ENCODE measurements at places on chromosomes 6 and 20.

GRCh38 chr6:40727271-40727670 lies 140.1 kb upstream of the LRFN2 start:
- no peak for DNase-seq

DNA sequence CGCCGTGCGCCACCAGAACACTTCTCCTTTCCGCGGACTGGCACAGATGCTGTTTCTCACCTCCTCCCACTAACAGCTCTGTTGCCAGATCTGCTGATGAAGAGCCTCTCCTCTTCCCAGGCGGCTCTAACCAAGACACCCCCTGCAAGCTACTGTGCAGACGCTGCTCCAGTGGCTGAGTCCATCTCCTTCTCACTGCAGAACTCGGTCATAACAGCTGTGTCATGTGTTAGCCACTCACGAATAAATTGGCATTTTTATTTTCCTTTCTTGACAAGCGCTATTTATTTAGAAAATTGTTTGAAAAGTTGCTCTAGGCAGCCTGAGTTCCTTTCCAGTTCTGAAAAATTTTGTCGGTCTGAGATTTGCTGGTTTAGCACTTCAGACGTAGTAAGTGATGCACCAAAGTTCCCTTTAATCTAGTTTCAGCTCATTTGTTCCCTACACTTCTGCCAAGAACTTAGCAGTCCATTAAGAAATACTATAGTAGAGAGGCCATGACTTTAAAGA lies 12.8 kb upstream of the PLEKHG1 start:
- DNase-seq, result no peak

DNA sequence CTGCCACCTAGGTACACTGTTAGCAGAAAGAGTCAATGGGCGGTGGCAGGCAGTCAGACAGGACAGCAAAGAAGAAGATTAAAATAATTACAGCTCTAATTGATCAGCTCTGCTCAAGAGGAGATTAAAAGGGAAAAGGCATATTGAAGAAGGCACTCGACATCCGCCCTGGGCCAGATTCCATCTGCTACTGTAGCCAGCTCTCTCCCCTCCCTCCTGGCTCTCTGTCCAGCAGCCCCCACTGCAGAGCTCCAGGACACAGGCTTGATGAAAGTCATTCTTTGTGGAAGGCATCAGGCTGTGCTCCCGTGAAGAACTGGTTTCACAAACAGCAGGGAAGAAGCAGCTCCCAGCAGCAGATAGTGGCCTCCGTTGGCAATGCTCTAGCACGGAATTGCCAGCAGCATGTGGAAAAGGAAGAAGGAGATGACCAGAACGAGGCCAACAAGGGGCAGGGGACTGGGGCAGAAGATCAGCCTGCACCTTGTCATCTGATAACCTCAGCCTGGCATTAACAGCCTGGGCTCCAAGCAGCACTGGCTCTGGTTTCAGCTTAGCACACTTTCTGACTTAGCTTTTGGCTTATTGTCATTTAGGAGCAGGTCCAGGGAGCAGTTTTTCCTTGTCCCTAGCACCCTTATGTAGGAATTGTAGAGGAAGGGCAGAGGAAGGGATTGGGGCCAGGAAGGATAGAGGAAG lies 465.9 kb downstream of the KIF16B start:
- DNase-seq, result no peak

DNA sequence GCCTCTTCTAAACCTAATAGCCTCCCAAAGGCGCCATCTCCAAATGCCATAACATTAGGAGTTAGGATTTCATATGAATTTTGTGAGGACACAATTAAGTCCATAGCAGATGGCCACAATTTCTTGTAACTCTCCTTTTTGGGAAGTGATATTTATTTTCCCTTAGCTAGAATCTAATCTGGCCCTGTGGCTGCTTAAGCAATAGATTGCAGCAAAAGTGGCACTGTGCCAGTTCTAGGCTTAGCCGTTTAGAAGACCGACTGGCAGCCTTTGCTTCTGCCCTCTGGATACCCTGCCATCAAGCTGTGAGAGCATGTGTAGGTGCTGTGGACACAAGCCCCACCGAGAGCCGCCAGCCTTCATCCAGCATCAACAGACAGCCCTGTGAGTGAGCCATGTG lies 15.9 kb upstream of the ADGB start:
- DNase-seq, result no peak

DNA sequence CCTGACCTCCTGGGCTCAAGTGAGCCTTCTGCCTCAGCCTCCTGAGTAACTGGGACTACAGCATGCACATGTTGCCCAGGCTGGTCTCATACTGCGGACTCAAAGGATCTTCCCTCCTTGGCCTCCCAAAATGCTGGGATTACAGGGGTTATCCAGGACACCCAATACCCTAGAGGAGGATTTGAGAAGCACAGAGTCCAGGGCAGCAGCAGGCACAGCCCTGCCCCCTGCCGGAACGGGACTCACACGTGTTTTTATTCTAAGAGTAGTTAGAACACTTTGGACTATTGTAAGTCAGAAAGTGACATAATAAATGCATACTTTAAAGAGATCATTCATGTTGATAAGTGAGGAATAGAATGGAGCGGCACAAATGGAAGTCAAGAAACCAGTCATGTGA lies 80.2 kb downstream of the C6orf118 start:
- no peak for DNase-seq

- peak; percentile 20 for DNase-seq
Observed at GRCh38 chr6:33633462-33634158, 12.5 kb downstream of the ITPR3 start.

- no peak for DNase-seq
Observed at GRCh38 chr6:57134954-57135353, 37.2 kb upstream of the BAG2 start.

GRCh38 chr6:166621114-166621540 lies 5.9 kb downstream of the RPS6KA2 start:
- DNase-seq, result no peak

GRCh38 chr20:45157962-45158361 lies 16.7 kb upstream of the PI3 start:
- no peak for DNase-seq

DNA sequence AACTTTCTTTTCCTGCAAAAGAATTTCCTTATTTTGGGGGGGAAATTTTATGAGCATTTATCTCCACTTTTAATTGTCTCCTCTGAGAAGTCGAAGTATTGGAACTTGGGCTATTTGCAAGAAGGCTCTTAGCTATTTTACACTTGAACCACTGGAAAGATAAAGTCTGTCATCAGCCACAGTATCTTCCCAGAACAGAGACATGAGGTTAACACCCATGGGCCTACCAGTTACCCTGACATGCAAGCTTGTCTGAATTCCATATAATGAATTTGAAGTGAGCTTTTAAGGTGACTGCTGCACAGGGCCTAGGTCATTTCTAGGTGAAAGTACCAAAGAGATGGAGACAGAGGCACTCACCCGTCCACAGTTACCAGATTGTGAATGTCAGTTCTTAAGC lies 193.1 kb downstream of the SIM1 start:
- no peak for DNase-seq

DNA sequence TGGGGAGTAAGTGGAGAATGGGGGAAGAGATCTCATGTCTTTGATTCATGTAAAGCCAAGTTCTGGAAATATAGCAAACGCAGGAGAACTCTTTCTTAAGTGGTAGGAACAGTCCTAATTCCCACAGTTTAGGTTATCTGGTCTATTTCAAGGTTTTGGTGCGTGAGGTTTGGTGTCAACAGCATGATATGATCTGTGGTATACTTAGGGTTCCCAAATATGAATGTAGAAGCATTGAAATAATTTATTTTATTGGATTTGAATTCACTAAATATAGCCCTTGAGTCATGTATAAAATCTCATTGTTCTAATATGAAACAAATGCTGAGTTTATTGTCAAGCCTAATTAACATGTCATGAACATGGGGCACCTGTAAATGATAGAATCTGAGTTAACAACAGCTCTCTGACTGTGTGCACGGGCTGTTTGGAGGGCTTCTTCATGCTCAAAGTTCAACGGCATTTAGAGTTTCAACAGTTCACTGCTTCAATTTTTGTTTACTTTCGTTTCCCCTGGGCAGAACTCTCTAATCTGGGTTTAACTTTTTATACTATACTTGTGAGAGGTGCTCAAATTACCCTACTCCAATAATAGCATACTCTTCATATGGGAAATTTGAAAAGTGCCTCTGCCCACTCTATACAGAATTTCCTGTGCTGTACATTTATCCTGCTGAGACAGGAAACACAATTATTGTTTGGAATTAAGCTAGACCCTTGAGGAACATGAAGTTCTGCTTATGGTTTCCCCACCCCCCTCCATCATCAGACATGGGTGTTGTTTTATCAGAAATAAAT lies 236.3 kb upstream of the ZNF217 start:
- DNase-seq, result no peak

GRCh38 chr20:25859649-25860530 lies 163.2 kb upstream of the ZNF337 start:
- peak; percentile 74 for DNase-seq

DNA sequence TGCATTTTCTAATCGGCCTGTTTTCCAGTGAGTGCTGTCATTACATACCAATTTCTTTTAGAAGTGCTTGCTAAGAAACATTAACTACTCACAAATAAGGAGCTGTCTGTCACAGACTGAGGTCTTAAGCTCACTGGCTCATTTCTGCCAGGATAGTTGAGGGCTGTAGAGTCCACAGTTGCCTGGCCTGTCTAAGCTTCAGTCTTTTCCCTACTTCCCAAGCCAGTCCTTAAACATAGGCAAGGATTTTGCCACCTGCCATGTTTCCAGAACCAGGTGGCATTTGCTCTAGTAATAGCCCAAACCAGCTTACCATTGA lies 84.7 kb downstream of the LINC00237 start:
- DNase-seq, result no peak

DNA sequence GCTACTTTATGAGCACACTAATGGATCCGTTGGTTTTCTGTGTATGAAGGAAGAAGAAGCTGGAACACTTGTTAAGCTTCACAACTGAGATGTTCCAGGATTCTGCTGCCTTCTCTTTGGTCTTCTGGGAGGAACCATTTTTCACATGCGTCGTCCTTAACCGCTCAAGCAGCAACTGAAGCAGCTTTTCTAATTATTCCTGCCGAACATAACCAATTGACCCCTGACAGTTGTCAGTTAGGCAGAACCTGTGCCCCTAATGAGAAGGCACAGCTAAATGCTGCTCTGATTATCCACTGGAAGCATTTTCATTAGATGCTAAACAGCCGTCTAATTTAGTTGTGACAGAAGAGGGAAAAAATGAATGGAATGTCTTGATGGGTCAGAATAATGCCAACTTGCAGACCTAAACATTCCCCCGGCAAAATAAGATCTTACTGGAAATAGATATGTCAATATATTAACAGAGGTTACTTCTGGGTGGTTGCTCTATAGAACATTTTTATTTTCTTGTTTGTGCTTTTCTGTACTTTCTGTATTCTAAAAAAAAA lies 85.0 kb upstream of the SMLR1 start:
- DNase-seq, result no peak

DNA sequence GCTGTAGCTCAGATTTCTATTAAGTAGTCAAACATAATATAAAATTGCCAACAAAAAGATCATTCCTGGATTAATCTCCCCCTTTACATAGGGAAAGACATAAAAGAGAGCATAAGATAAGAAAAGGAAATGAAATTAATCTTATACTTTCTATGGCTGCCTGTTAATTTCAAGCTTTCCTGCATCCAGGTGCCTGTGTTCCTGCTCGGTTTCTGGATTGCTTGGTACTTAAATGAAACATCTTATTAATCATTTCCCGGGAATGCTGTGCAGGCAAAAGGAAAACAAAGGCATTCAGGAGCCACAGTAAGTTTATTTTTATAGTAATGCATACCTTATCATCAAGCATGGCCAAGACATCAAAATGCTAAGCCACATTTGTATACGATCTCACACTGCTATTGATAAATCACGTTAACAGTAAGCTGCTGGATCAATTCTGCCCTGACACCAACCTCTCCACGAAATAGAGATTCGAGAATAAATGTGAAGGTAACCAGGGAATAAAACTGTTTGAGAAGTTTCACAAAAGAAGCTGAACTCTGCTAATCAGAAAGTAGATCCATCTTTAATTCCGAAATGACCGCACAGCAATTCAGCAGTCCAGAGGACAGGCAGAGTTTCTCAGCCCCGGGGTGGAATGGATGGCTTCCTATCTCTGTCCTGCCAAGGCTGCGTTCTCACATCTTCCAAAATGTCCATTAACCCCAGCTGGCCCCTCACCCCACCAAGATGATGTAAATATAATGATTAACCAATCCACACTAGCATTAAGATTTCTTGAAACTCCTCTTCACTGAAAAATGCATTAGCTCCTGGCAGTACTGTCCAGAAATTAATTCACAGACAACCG lies 32.6 kb upstream of the APCDD1L start:
- no peak for DNase-seq

DNA sequence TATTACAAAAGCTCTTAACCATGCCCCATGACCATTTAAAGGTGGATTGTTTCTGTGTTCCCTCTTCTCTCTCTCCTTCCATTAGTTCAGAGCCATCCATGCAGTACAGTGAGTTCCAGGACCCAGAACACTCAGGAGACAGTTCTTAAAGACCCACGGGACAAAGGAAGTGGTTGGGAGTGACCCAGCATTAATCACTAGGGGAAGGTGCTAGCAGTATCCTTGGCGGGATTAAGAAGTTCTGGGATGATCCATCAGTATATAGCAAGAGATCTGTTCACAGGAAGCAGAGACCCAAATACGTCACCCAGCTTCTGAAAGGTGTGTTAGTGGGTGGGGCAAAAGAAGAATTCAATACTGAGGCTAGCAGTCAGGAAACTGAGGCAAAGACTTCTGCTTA lies 154.1 kb downstream of the PHF3 start:
- no peak for DNase-seq

DNA sequence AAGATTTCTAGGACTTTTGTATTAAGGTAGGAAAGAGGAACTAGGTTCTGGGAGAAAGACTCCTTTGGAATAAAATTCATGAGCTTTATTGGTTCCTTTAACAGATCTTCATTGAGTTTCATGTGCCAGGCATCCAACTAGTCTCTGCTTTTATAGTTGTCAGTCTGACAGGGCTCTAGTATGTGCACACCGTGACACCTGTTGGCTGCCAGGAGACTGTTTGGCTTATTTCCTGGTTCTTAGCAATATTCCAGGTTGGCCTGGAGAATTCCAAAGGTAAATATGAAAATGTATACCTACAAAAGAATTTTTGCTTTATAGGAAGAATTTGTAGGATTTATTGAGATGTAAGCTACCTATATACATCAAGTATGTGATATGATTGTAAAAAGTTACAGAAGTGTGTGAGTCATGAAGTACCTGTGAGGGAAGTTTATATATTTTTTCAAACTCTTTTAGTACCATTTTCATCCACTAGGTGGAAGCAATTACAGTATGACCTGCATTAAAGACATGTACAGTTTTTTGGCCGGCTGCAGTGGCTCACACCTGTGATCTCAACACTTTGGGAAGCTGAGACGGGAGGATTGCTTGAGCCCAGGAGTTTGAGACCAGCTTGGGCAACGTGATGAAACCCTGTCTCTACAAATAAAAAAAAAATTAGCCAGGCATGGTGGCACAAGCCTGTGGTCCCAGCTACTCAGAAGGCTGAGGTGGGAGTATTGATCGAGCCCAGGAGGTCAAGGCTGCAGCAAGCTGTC lies 35.2 kb downstream of the NDUFAF5 start:
- DNase-seq, result peak; percentile 11

DNA sequence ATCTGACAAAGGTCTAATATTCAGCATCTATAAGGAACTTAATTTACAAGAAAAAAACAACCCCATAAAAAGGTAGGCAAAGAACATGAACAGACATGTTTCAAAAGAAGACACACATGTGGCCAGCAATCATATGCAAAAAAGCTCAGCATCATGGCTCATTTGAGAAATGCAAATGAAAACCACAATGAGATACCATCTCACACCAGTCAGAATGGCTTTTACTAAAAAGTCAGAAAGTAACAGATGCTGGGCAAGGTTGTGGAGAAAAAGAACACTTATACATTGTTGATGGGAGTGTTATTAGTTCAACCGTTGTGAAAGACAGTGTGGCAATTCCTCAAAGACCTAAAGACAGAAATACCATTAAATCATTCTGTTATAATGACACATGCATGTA lies 289.9 kb upstream of the MMS22L start:
- DNase-seq, result no peak

Measured in activated CD4-positive, alpha-beta T cell treated with anti-CD3 and anti-CD28 coated beads, Interleukin-2, amount 50 U/mL, for 24 hours (primary cell).